CD4-positive, alpha-beta T cell (primary cell): ENCODE measurements at places on chromosomes 1 and 21. TPM values are rescaled to one million over a fixed set of nuclear protein-coding genes. Genes with fewer than 3 reads are reported as not detected.

Gene RGS5
- total RNA-seq = 1.2 TPM

- peak; percentile 37 for DNase-seq
Measured at GRCh38 chr21:32770871-32771523, 558 bp downstream of the PAXBP1 start.

GRCh38 chr1:84851839-84852238, 41.2 kb downstream of the LPAR3 start:
- DNase-seq = no peak

DNA sequence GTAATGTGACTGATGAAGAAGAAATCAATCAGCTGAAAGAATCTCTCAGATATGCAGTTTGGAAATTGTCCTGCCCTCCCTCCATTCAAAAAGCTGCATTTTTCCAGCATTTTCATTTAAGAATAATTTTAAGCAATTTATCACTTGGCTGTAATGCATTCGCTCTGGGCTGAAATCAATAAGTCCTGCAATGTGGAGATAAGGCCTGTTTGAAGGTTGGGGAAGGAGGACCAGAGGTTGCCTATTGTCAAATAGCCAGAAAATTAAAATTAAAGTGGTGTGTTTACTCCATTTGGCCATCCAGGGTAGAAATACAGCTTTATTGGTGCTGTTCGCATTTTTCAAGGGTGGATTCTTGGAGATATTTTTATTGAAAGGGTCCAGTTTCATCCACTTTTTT, 187.6 kb upstream of the NFIA start:
- no peak for DNase-seq

DNA sequence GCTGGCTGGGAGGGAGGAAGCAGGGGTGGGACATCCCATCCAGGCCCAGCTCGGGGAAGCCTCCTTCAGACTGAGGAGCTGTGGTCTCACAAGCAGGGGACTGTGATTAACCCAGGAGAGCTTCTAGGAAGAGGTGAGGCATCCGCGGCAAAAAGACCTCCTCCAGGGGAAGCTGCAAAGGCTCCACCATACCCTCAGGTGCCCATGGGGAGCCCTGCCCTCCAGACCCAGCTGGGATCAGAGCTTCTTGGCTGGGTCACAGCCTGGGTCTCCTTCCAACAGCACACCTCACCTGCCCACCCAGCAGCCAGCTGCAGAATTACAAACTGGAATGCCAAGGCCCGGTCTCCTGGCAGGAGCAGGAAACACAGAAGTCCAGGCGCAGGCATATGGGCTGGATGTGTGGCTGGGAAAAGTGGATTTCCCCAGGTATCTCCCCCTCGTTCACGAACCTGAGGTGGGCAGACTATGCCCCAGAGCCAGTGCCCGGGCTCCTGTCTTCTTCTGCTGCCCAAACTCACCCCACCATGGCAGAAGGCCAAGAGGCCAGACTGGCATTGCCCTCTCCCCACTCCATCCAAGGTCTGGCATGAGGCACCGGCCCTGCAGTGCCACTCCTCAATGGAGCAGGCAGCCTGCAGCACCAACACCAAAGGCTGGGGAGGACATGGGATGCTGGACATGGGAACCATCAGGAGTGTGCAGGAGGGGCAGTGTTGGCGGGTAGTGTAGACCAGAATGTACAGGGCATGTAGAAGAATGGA, 15.4 kb upstream of the ARF1 start:
- no peak for DNase-seq

DNA sequence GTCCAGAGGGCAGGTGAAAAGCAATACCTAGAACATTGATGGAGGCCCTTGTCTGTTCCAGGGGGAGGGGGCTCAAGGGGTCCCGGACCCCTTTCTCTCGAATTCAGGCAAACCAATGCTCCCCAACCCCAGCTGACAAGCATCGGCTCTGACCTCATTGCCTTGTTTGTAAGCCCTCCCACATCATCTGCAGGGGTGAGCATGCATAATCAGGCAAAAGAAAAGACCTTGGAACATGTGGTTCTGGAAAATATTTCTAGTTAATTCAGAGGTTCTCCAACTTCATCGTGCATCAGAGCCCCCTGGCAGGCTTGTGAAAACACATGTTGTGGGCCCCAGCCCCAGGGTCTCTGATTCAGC, 231.3 kb downstream of the TOMM20 start:
- no peak for DNase-seq

- peak; percentile 63 for DNase-seq
Measured at GRCh38 chr1:22031214-22031962, 21.1 kb upstream of the CDC42 start.

GRCh38 chr1:208044589-208045462, 133.9 kb upstream of the CD34 start:
- no peak for DNase-seq

DNA sequence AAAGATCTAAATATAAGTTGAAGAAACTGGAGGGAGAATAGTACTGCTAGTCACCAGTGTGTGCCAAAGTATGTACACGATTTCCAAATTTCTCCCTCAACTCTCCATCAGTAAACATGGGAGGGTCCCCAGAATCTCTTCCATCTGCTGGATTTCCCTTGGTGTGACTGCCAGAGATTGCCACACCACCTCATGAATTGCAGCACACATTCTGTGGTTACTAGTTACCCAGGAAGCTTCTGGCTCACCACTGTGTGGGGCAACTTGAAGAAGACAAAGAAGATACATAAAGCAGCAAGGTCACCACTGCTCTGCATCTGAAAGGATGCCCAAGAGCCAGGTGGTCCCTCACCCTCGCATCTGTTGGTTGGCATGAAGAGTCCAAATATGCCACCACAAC, 191.7 kb upstream of the ESRRG start:
- DNase-seq = no peak

DNA sequence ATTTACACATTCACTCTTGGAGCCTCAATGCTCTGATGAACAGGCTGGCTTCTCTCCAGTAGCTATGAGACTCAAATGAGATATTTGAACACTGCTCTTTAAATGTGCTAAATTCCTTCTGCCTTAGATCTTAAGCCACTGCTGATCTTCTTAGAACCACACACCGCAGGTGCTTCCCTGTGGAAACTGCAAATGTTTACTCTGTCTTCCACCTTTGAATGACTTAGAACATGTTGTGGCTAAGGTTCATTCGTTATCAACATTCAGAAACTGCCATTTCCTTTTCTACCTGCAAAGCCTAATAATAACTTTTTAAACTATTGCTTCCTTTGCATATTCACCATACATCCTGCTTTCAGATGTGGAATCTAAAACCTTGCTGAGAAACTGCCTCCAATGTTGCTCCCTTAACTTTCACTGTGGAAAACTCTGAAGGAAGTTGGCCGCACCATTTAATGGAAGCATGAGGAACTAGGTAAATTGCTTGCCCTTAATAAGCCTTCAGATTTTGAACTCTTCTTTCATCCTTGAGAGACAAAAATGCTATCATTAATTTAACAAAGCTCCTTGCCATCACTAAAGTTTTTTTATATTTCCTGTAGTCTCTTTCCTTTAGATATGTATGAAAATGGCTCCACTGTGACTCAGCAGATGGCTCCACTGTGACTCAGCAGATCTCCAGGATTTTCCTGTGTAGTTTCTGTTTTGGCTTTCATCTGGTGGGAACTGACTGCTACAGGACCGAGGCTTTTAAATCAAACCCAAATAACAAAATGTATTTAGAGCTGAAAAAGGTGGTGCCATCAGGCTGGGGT, 143.8 kb downstream of the TNFSF18 start:
- DNase-seq = no peak

DNA sequence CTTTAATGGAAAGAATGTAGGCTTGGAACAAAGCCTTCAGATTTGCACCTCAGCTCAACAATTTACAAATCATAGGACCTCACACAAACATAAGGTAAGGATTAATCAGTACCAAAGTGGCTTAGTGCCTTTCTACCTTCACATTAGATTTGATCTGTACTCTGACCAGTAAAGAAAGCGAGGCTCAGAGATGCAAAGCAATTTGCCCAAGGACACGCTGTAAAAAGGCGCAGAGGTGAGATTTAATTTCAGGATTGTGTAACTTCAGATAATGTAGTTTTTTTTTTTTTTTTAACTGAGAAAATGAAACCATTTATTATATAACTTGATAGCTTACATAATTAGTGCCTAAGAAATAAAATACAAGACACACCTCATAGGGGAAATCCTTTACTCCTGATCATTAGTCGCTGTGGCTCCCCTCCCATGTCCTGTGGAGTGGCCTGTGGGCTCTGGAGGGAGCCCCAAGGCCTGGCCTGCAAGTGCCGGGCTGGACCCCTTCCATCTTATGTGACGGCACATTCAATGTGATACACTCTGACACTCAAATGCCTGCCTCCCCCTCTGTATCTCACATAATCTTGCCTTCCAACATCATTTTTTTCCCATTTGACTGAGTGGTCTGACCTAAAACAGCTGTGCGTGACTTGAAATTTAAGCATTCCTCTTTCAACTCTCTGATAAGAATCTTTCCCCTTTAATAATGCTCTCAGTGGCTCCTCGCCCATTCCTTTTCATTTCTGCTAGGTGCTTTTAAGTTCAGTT, 426.5 kb upstream of the DAB1 start:
- DNase-seq = no peak

- peak; percentile 71 for DNase-seq
Measured at GRCh38 chr1:111603979-111604378, 15.6 kb upstream of the RAP1A start.

DNA sequence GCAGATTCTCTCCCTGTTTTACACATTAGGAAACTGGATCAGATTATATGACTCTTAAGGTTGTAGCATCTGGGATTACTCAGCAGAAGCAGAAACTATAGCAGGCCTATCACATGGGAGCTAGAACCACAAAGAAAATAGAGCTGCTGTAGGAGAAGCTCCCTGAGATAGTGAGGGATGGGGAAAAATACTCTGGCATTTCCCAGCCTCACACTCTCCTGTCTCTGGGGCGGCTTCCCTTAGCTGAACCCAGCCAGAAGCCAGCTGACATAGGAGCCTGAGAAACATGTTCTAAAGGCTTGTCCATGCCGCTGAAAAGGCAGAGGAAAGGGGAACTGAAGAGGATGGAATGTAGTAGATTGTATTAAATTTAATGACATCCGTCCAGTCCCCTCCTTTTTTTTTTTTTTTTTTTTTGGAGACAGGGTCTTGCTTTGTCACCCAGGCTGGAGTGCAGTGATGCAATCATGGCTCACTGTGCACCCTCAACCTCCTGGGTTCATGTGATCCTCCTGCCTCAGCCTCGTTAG, 76.8 kb upstream of the DNAJC6 start:
- DNase-seq = no peak

Gene FASLG
- total RNA-seq = 0.11 TPM

DNA sequence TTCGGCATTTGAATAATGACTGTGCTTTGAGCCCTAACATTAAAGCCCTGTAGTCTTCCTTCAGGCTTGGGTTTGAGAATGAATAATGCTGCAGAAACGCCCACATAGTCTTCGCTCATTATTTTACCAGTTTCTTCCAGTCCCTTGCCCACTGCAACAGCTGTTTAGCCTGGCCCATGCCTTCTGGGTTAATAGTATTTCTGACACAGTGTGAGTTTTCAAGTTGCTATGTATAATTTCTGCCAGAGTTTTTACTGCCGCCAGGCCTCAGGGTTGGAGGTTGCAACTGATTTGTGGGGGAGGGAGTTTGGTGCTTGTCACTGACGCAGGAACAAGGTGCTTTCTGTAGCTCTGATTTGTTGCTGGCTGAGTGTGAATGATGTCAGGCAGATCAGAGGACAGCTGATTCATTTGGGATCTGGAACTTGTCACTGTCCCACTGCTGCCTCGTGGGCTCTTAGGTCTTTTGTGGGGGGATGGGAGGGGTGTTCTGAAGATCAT, 109.8 kb downstream of the MAST2 start:
- no peak for DNase-seq

DNA sequence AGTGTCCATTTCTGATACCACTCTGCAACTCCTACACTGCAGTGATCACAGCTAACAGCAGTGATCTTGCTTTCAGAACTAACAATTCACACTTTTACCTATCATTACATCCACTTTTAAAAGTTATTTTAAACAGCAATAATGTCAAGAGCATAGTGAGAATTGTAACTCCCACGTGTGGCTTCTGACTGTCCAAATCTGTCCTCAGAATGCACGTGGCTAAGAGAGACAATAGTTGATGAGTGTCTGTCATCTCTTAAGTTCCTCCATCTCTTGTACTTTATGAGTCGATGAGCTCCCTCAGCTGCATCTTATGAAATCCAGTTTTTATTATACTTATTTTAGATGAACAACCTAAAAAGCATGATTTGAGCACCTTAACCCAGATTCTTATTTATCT, 16.5 kb upstream of the CFHR5 start:
- DNase-seq = no peak
